Activated CD4-positive, alpha-beta T cell treated with anti-CD3 and anti-CD28 coated beads for 36 hours (primary cell): ENCODE measurements at places on chromosomes 5 and 9. TPM values are rescaled to one million over a fixed set of nuclear protein-coding genes. Genes with fewer than 3 reads are reported as not detected.

The ADAMTS13 gene
- total RNA-seq = 2.5 TPM

The PCDHGA3 gene
- total RNA-seq = not detected

- no peak for DNase-seq
These were observed 130.3 kb downstream of the SLC12A2 start for GRCh38 chr5:128213833-128214232.

The APBA1 gene
- 0.35 TPM for total RNA-seq

The GABRB2 gene
- not detected for total RNA-seq

DNA sequence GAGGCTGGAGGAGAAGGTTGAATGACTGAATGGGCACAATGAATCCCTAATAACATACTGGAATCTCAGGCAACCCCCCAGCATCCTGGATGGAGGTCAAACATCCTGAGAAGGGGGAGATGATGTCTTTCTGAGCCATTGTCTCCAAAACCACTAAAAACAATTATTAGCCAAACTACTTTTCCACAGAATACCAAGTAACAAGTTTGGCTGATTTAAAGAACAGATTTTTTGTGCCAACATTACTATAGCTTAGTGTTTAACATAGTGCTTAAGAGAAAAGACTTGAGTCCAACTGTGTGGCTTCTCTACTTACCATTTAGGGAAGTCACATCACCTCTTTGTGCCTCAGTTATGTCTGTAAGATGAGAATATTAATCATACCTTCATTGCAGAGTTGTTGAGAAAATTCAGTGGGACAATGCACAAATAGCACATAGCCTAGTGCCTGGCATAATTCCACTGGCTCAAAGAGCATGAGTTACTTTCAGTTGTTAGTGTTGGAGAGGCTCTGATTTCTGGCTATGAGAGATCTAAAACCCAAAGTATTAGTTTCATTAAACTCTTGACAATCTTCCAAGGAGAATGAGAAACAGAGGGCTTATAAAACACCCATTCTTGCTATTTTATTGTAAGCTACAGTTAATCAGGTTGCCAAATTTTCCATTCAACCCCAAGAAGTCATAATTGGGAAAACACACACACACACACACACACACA, 111.3 kb upstream of the NR3C1 start:
- no peak for DNase-seq

The C9orf50 gene
- not detected for total RNA-seq

The IL3 gene
- total RNA-seq = 10.8 TPM

The PHF24 gene
- 0.18 TPM for total RNA-seq

The CEL gene
- 0.98 TPM for total RNA-seq

DNA sequence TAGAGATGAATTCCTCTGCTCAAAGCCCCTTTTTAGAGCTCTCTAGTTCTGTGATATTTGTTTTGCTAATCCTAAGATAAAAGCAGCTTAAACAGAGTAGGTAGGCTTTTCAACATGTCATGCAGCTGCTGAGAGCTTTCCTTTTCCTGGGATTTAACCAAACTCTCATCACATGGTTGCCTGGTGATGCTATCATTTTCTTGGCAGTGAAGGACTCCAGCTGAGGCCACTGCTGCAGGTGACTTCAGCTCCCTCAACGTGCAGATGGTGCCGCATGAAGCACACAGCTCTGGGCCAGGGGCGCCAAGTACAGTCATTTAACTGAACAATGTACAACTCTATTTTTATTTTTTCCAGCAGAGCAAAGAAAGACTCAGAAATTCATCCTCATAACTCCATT, 42.2 kb downstream of the SECISBP2 start:
- DNase-seq = no peak

DNA sequence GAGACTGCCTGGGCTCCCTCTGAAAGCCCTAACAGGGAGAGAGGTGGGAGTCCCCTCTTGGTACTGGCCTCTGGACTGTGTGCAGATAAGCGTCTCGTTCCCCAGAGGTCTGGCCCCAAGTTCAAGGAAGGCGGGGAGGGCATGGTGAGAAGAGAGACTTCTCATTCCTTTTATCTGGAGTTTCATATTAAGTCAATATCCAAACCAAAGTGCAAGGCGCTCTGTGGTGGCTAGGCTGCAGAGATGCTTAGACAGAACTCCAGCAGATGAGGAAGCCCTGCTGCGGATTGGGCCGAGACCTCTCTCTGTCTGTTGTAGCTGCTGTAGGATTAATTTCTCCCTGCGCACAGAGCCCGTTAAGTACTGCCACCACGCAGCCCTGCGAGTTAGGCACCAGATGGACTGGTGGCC, 16.0 kb downstream of the MVB12B start:
- no peak for DNase-seq

The ADAMTS2 gene
- total RNA-seq = not detected

DNA sequence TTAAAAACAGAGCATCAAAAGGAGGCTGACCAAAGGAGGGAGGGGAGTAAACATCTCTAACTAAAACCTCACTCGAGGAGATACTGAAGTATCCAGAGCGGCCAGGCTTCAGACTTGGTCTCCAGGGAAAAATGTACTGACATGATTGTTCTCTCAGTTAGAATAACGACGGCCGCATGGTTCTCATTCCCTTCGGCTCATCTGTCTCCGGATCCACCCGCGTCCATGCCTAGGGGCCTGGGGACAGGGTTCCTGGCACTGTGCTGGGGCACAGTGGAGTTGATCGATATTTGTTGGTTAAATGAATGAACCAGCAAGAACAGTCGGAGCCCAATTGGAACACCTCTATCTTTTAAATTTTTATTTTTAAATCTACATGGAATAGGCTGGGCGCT, 167.1 kb upstream of the PHYKPL start:
- DNase-seq = no peak

DNA sequence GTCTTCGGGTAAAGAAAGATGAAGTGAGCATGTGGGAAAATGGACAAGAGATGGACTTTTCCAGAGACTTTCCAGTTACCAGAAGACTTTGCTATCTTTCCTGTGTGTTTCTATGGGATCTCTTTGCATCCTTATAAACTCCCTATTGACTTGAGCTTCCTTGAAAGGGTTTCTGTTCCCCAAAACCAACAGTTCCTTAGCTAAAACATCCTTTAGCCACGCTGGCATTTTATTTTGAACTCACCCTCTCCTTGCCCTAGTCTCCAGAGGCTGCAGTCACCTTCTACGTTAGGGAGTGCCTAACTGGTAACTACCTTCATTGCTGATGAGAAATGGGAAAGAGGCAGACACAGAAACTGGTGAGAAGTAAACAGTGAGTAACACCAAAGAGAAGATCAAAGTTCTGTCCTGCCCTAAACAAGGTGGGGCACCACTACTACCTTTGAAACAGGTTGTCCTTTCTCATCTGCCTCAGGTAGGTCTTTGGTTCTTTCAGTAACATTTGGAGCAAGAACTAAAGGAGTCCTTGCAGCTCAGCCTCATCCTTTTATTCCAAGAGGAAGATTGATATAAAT, 402.9 kb downstream of the ENC1 start:
- no peak for DNase-seq

The EQTN gene
- not detected for total RNA-seq

The DOCK8 gene
- 100 TPM for total RNA-seq

The SHROOM1 gene
- total RNA-seq = 0.63 TPM
